ENCODE measurements at places on chromosomes 6 and 20.

DNA sequence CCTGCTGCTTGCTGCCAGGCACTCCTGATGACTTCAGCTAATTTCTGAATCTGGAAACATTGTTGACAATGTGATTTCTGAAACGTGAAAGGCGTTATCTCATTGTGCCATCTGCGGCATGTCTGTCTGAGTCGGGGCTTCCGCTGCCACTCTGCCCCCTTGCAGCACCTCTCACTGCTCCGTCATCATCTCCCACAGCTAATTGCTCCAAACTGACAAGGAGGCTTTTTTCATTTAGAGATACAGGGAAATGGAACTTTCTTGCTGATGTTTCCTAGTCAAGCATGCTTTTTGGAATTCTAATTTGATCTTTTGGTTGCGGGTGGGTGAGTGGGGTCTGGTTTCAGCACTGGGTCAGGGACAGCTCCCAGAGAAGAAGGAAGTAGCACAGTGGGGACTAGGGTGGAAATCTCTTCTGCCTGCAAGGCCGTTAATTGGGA, 233.5 kb downstream of the DHX35 start:
- no peak for DNase-seq

GRCh38 chr6:35008858-35009257, 119.8 kb downstream of the ANKS1A start:
- DNase-seq: no peak

DNA sequence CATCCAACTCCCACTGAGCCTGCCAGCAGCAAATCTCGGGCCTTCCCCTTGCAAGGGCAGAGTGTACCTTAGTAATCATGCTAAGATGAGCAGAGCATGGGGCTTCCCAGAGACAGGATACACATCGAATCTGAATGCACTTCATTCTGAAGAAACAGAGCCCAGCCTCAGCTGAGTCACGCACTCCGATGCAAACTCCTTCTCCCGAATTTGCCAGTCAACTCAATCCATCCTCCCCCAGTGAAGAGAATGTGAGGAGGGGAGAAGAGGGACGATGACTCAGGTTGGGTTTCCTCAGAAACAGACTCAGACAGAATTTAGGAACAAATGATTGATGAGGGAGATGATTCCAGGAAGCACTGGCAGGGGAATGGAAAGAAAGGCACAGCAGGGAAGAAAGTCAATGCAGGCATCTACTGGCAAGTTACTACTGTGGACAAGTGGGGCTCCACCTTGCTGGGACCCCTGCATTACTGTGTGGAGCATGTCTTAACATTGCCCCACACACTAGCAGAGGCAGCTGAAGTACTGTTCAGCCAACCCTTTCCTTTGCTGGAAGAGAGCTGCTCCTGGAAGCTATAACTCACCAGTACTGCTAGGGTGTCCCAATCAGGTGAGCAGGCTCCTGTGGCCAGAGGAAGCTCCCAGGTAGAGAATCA, 251.6 kb downstream of the ADGB start:
- no peak for DNase-seq

- no peak for DNase-seq
Observed at GRCh38 chr20:58693226-58694006, 816 bp downstream of the NPEPL1 start.

DNA sequence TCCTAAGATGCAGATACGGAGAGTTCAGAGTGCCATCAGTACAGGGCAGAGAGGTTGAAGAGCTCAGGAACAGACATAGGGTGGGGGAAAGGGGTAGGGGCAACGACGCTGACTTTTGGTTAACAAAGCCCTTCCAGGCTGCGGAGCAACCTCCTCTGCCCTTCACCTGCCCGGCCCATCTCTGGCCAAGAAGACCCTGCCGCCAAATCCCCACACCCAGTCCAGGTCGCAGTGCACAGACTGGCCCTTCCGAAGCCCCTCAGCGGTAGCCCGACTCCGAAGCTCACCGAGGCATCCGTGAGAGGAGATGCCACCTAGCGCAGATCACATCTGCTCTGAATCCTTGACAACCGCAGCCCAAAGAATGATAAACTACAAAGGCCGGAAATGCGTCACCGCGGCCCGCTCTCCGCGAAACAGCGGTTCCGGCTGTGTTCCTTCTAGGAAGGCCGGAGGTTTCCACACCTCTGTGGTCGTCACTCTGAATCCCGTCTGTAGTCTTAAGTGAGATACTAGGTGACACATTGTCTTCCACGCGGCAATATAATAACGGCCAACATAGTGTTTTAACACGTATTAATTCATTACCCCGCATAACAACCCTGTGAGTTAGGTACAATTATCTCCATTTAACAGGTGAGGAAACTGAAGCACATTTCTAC, at the start of gene ZSCAN23:
TSS of gene ZSCAN23 (minus strand) at position 380 of the 662 bp plus-strand sequence. CDS start 7,225 bp downstream, outside the sequence.
- no peak for DNase-seq

DNA sequence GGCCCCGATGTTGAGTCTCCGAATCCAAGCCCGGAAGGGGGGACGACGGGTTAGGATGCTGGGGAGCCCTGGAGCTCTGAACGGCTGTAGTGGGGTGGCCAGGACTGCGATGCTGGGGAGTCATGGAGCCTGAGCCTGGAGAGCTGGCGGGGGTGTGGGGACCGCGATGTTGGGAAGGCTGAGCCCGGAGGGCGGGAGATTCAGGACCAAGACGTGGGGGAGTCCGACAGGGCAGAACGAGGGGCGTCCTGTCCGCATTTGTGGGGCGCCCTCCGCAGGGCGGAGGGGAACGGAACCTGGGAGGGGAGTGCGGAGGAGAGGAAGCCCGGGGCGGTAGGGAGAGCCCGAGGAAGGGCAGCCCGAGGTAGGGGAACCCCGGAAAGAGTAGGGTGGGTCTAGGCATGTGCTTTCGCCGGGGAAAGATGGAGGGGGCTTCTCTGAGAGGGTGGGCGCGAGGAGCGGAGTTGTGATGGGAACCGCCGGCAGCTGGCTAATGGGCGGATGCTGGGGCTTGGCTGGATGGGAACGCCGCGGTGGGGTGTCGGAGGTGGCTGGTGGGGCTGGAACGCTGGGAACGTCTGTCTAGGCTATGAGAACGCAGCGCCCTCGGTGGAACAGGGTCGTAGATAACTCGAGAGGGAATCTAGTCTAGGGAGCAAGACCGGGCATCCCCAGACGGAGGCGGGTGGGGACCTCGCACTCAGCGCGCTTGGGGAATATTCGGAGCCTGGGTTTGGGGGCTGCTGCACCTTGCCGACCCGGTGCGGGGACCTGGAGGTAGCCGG, 684 bp downstream of the PAQR8 start:
- no peak for DNase-seq

- no peak for DNase-seq
Observed at GRCh38 chr6:74161380-74161779, 465.4 kb downstream of the CD109 start.

DNA sequence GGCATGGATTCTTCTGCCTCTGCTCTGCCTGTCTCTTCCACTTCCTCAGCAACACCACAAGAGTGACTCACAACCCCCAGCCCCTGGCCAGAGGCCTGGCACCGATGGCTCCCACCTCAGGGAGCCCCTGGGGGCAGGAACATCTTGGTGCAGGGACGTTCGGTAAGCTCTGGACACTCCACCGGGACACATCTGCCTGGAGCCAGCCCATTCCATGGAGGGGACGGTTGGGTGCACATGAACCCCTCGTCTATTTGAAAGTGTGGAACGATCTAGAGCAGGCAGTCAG, 246.5 kb downstream of the ERMARD start:
- DNase-seq: no peak

- no peak for DNase-seq
Observed at GRCh38 chr6:153056308-153056707, 53.8 kb upstream of the MTRF1L start.

DNA sequence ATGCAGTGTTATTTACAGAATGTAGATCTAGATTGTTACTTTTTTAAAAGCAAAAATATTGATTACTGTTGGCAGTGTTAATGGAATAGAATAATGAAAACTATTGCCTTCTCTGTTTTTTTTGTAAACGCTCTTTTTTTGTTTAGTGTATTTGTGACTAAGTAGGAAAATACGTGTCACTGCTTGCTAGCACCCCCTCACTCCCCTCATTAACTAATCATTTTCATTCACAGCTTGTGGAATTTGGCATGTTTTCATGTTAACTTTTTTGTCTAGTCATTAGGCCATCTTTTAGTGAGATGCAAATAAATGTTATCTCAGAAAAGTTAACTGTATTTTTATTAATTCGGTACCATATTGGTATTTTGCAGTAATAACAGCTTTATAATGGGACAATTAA, 29.8 kb downstream of the ADGRG6 start:
- no peak for DNase-seq

DNA sequence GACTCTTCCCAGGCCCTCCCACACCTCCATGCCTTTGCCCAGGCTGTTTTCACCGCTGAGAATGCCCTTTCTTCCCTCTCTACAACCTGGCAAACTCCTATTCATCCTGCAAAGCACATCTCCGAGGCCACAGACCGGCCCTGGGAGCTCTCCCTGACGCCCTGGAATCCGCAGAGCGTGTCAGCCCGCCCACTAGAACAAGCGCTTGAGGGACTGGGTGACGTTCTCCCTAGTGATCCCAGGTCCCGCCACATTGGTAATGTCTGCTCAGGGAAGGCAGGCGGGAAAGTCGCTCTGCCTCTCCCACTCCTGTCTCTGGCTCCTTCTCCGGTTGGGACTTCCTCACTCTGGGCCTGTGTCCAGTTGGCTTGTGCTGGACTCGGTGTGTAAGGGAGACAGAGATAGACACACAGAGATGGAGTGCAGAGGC, 61.6 kb downstream of the SRC start:
- no peak for DNase-seq

DNA sequence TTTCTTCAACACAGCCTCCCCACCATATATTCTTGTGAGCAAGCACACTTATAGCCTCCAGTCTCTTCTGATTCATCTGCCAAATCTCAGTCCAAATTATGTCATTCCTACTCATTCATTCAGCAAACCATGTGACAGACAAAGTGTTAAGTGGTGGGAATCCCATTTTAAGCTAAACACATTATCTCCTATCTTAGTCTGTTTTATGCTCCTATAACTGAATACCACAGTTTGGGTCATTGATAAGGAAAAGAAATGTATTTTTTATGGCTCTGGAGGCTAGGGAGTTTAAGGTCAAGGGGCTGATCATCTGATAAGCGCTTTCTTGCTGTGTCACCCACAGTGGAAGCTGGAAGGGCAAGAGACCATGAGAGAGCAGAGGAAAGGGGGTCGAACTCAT, 23.9 kb upstream of the SMIM13 start:
- DNase-seq: no peak

DNA sequence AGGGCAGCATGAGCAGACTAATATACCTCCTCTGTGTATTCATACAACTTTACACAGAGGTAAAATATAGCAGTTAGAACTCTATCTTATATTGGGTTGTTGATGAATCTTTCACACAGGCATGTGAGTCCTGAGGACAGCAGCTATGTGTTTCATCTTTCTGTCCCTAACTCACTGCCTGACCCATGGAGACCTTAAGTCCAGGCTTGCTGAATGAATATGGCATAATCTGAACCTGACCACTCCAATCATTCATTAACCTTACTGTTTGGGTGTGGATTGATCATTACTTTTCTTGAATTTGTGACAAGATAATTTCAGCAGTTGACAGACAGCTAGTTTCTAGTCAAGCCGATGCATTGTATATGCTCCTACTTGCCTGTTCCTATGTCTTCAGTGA, 27.3 kb upstream of the TSPYL1 start:
- DNase-seq: no peak

DNA sequence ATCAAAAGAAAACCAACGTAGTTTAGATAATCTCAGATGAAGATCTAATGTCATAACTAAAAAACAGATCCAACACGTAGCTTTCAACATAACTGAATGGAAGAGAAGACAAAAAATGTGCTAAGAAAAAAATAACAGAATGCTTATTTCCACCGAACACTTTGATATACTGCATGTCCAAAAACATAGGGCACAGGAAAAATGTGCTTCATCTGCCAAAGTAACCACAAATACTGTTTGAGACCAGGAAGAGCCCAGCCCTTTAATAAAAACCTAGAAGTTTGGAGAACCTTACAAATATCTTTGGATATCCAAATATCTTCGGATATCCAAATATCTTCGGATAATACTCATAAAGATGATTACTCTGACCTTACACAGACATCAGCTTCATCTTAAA, 19.8 kb downstream of the LAMA4 start:
- DNase-seq: no peak

DNA sequence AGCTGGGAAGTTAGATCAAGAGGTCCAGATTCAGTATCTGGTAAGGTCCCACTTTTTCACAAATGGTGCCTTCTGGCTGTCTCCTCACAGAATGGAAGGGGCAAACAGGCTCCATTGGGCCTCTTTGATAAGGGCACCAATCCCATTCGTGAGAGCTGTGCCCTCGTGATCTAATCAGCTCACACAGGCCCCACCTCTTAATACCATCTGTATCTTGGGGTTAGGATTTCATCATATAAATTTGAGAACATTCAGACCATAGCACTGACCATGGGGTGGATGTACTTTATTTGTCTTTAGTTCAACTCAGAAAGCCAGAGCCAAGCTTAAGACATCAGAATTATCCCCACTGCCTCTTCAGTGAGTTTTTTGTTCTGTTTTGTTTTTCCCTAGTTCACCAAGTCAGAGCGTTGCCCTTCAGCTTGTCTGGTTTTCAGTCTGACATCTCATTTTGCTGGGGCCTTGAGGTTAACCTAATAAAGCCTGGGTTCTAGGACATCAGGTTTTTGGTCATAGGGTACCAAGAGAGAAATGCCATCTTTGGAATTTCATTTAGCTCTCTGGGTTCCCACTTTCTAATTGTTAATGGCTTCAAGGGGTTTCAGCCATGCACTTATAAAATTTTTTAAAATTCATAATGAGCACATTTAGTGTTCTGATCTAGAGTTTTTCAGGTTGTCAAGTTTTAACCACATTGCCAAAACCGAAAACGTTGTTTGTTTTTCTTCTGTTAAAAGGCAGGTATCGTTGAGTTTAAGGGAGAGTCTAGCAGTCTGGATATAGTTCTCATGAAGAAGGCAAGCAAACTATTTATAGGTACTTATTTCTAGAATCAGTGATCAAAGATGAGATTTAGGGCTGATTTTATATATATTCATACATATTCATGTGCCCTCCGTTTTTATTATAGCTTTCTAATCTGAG, 19.0 kb downstream of the SENP6 start:
- peak; percentile 30 for DNase-seq

DNA sequence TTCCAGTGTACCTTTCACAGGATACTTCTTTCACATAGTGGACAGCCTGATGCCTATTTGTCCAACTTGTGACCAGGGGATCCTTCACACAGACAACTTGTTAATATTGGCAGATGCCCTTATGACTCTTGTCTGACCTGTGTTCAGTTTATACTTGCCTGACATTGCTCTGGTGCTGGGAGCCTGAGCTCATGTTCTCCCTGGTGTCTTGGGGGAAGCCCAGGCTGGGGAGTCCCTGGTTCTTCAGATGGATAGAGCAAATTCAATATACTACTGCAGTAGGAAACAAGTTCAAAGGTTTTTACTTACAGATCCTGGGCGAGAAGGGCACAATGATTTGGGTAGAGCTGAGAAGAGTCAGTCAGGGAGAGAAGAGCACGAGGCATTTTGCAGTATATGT, 76.1 kb downstream of the NKAIN2 start:
- DNase-seq: no peak

GRCh38 chr6:30483677-30484279, 5.5 kb upstream of the HLA-E start:
- peak; percentile 58 for DNase-seq

Measured in hematopoietic multipotent progenitor cell treated with erythropoietin and hydrocortisone succinate and interleukin-3 and kit ligand, for 15 days (in vitro differentiated cells).